ENCODE measurements at places on chromosomes 1 and 21.

GRCh38 chr1:235486321-235486720 is 17.9 kb downstream of the B3GALNT2 start:
- H3K27me3 ChIP-seq = no peaks in the 10 kb centered on the region
- no peak for DNase-seq
- no peak overlapping the region for H3K27ac ChIP-seq
- peaks cover 23% of the 10 kb centered on the region for H3K36me3 ChIP-seq
- no peaks in the 10 kb centered on the region for H3K4me1 ChIP-seq

- H3K4me3 ChIP-seq = no peak overlapping the region
- H3K27ac ChIP-seq = no peak overlapping the region
- H3K36me3 ChIP-seq = no peaks in the 10 kb centered on the region
- DNase-seq = no peak
- H3K27me3 ChIP-seq = peaks cover 3% of the 10 kb centered on the region
Observed at GRCh38 chr1:50237056-50237455, 128.3 kb downstream of the ELAVL4 start.

DNA sequence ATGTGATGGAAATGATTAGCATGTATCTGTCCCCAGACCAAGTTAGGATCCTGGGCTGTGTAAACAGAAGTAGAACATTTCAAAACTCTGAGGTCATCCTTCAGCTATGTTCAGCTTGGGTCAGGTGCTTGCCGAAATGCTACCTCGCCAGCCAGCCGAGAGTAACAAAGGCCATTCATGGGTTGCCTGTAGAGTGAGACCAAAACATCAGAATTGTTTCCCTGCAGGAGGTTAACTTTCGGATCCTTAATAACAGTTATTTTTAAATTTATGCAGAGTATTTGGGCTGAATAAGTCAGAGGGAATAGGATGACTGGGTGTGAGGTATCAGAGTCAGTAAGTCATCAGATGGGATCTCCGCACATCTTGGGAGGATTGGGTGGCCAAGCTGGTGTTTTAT is 35.6 kb downstream of the SMYD2 start:
- no peak overlapping the region for H3K27ac ChIP-seq
- peaks cover 23% of the 10 kb centered on the region for H3K36me3 ChIP-seq

DNA sequence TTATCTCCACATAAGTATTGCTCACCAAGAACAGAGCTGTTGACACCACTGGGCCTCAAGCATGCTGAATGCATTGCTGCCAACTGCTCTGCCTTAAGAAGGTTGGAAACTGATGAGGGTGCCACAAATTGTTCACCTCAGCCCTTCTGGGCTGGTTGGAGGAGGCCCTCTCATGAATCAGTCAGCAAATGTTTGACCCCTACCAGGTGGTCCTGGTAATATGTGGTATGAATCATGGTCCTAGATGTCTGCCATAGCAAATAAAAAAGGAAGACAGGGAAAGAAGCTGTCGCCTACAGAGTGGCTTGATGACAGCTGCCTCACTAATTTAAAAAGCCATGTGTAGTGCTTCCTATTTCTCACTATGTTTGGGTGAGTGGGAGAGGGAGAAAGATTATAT is 12.2 kb downstream of the SPATA46 start:
- H3K4me1 ChIP-seq = no peaks in the 10 kb centered on the region
- H3K27me3 ChIP-seq = no peaks in the 10 kb centered on the region
- H3K36me3 ChIP-seq = no peaks in the 10 kb centered on the region
- H3K27ac ChIP-seq = no peak overlapping the region

GRCh38 chr1:167472752-167473521 is 45.4 kb downstream of the CD247 start:
- peak overlapping the region; percentile 98 for H3K27ac ChIP-seq
- H3K4me1 ChIP-seq = peaks cover 78% of the 10 kb centered on the region
- DNase-seq = no peak
- no peaks in the 10 kb centered on the region for H3K27me3 ChIP-seq
- peak overlapping the region; percentile 74 for H3K4me3 ChIP-seq
- H3K36me3 ChIP-seq = peaks cover 11% of the 10 kb centered on the region

- no peak for DNase-seq
- H3K36me3 ChIP-seq = no peaks in the 10 kb centered on the region
- H3K27ac ChIP-seq = no peak overlapping the region
- no peaks in the 10 kb centered on the region for H3K4me1 ChIP-seq
- H3K27me3 ChIP-seq = no peaks in the 10 kb centered on the region
Observed at GRCh38 chr1:106224426-106224825, 832.0 kb upstream of the PRMT6 start.

DNA sequence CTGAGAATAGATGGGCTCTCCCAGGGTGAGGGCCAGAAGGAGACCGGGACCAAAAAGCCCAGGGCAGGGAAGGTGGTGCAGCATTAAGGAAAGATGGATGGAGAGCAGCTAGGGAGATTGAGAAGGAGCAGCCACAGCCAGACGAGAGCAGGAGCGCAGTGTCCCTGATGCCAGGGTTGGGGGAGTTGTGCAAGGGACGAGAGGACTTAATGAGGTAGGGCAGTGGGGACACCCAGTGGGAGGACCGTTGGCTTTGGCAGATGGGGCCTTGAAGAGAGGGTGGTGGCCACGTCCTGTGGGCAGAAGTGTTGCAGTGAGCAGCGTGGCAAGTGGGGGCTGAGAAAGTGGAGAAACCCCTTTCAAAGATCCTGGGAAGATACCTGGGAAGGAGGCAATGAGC is 38.0 kb upstream of the KDM4A start:
- no peak for DNase-seq
- H3K4me1 ChIP-seq = no peaks in the 10 kb centered on the region
- no peak overlapping the region for H3K27ac ChIP-seq

GRCh38 chr1:3319874-3320245 is 134.6 kb upstream of the ARHGEF16 start:
- peaks cover 6% of the 10 kb centered on the region for H3K27me3 ChIP-seq
- peaks cover 13% of the 10 kb centered on the region for H3K4me1 ChIP-seq
- DNase-seq = no peak
- H3K27ac ChIP-seq = no peak overlapping the region
- H3K36me3 ChIP-seq = peaks cover 11% of the 10 kb centered on the region

DNA sequence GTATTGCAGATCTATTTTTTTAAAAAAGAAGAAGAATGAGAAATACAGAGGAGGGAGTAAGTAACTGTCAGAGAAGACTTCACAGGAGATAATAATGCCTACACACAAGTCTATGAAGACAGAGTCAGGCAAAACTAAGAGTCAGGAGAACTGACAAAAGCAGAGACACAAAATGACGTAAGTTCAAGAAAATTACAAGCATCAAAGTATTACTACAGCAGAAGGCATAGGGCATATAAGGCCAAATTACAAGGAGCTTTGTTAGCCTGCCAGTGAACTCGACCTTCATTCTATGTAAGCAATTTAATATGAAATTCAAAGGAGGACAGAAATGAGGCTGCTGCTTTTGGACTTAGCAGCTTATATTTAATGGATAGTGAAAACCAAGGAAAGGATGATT is 23.7 kb downstream of the FAF1 start:
- no peaks in the 10 kb centered on the region for H3K36me3 ChIP-seq
- H3K27me3 ChIP-seq = no peaks in the 10 kb centered on the region
- H3K27ac ChIP-seq = no peak overlapping the region

DNA sequence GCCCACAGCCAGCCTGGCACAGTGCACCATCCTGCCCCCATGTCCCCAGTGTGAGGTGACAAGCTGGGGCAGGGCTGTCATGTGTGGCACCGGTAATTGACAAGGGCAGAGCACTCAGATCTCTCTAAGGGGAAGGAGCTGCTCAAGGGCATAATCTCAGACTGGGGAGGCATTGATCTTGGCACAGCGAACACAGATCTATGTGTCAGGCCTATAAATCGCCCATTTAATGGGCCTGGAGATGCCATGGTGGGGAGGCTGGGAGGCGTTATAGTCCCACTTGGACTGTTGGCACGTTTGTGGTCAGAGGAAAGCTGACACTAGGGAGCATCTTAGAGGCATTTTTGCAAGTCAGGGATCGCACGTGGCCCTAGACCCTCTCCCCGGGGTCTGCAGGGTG is 594.1 kb downstream of the PTPRU start:
- no peaks in the 10 kb centered on the region for H3K36me3 ChIP-seq
- H3K4me1 ChIP-seq = no peaks in the 10 kb centered on the region
- H3K27me3 ChIP-seq = peaks cover 2% of the 10 kb centered on the region
- DNase-seq = no peak
- no peak overlapping the region for H3K27ac ChIP-seq

- H3K36me3 ChIP-seq = no peaks in the 10 kb centered on the region
- no peak for DNase-seq
Observed at GRCh38 chr1:182069028-182069466, 7.5 kb upstream of the ZNF648 start.

DNA sequence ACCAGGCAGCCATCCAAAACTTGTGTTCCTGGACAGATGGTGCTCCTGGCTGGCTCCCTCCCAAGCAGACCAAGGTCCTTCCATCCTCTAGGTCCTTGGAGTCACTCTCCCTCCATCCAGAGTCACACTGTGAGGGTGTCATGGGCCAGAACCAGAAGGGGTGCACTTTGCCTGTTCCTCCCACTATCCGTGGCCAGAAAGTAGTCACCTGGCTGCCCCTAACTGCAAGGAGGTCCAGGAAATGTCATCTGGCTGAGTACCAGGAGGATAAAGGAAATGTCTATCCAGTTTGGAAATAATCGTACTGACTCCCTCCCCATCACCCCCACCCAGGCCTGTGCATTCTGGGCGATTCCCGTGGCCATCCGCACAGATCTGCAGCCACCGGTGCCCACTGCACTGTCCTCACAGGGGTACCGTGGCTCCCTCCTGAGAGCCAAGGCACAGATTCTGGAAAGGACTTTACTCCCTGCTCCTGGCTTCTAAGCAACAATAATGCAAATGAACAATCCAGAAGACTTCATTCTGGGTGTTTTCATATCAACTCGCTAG is 253.2 kb downstream of the NPHP4 start:
- H3K4me3 ChIP-seq = no peak overlapping the region
- H3K36me3 ChIP-seq = no peaks in the 10 kb centered on the region
- no peaks in the 10 kb centered on the region for H3K4me1 ChIP-seq

DNA sequence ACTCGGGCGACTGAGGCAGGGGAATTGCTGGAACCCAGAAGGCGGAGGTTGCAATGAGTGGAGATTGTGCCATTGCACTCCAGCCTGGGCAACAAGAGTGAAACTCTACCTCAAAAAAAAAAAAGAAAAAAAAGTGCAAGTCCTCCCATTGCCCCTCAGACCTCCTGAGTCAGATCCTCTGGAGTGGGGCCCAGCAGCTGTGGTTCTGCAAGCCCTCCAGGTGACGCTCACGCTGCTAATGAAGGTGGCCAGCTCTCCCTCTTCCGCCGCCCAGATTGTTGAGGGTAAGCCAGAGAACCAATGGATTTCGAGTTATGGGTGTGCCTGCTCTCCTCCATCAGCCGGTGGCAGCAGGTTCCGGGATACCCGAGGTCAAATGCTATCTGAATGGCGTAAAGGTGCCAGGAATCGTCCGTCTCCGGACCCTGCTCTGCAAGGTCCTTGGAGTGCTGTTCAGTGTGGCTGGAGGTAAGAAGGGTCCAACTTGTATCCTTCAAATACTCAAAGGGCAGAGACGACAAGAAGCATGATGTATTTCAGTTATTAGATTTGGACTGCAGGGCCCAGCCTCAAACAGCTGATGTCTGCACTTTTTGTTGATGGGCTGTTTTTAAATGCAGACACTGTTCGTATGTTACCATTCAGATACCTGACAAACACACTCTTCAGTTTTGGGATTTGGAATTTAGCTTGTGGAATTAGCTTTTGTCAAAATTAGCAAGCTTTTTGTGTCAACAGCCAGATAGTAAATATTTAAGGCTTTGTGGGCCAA is 17.6 kb downstream of the CLCN6 start:
- H3K4me1 ChIP-seq = no peaks in the 10 kb centered on the region
- H3K27me3 ChIP-seq = no peaks in the 10 kb centered on the region
- H3K4me3 ChIP-seq = no peak overlapping the region
- H3K36me3 ChIP-seq = peaks cover 15% of the 10 kb centered on the region

- peaks cover 78% of the 10 kb centered on the region for H3K4me1 ChIP-seq
- H3K36me3 ChIP-seq = peaks cover 30% of the 10 kb centered on the region
- H3K27me3 ChIP-seq = no peaks in the 10 kb centered on the region
- no peak for DNase-seq
Observed at GRCh38 chr1:167440345-167440744, 78.0 kb downstream of the CD247 start.

GRCh38 chr1:207822602-207823451 is 71.0 kb downstream of the CD46 start:
- H3K36me3 ChIP-seq = peaks cover 6% of the 10 kb centered on the region
- DNase-seq = no peak
- peak overlapping the region; percentile 71 for H3K4me3 ChIP-seq
- H3K4me1 ChIP-seq = peaks cover 54% of the 10 kb centered on the region
- no peaks in the 10 kb centered on the region for H3K27me3 ChIP-seq
- peak overlapping the region; percentile 99 for H3K27ac ChIP-seq

- H3K36me3 ChIP-seq = no peaks in the 10 kb centered on the region
- H3K4me1 ChIP-seq = peaks cover 12% of the 10 kb centered on the region
- no peak for DNase-seq
- H3K4me3 ChIP-seq = no peak overlapping the region
Observed at GRCh38 chr1:47182676-47183235, 7.1 kb downstream of the PDZK1IP1 start.

GRCh38 chr1:170498876-170499275 is 33.1 kb upstream of the GORAB start:
- H3K36me3 ChIP-seq = no peaks in the 10 kb centered on the region
- no peak overlapping the region for H3K27ac ChIP-seq

DNA sequence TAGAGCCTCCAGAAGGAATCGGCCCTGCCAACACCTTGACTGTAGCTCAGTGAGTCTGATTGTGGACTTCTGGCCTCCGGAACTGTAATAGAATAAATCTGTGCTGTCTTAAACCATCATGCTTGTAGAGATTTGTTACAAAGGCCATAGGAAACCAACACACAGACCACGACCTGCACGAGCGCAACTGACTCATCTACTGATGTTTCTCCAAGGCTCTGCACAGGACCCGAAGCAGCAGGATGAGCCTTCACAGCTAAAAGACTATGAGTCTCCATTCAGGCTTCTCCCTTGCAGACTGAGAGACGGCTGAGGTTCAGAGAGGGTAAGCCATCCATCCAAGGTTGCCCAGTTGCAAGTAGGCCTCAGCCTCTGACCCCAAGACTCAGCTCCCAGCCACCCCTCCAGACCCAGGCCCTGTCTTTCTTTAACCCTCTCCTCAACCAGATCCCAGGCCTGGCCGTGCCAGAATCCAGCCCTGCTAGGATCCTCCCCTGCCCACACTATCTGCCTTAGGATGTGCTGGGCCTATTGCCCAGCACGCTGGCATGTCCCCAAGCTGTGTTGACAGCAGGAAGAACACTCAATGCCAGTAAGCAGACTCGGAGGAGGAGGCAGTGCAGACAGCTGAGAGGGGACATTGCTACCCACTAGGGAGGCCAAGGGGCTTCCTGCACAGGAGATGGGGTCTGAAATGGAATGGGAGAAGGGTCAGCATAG is 109.0 kb downstream of the HMGB4 start:
- DNase-seq = peak; percentile 55
- no peaks in the 10 kb centered on the region for H3K4me1 ChIP-seq
- H3K36me3 ChIP-seq = no peaks in the 10 kb centered on the region
- H3K27ac ChIP-seq = no peak overlapping the region
- no peak overlapping the region for H3K4me3 ChIP-seq

- no peak overlapping the region for H3K27ac ChIP-seq
- no peaks in the 10 kb centered on the region for H3K4me1 ChIP-seq
- H3K27me3 ChIP-seq = peaks cover 33% of the 10 kb centered on the region
Observed at GRCh38 chr1:173568483-173568882, 34.4 kb downstream of the SLC9C2 start.

GRCh38 chr1:219665089-219665488 is 52.2 kb upstream of the ZC3H11B start:
- no peak overlapping the region for H3K27ac ChIP-seq
- peaks cover 5% of the 10 kb centered on the region for H3K4me1 ChIP-seq
- H3K4me3 ChIP-seq = no peak overlapping the region
- H3K36me3 ChIP-seq = no peaks in the 10 kb centered on the region

All from natural killer cell treated with Interleukin-12 subunit alpha and Interleukin-12 subunit beta and Interleukin-15 and Interleukin-18, amount 100 ng/mL, for 72 hours (primary cell).